ENCODE measurements at places on chromosomes 4 and X.

GRCh38 chr4:118942465-118942864 is 53.8 kb downstream of the SYNPO2 start:
- no peak for DNase-seq

GRCh38 chr4:129278868-129279267 is 182.9 kb downstream of the C4orf33 start:
- DNase-seq = no peak

- no peak for DNase-seq
Observed at GRCh38 chr4:66555301-66555700, 885.0 kb upstream of the EPHA5 start.

GRCh38 chr4:122914292-122914904 is 8.0 kb downstream of the NUDT6 start:
- no peak for DNase-seq

GRCh38 chr4:56301997-56302496 is 85.2 kb downstream of the AASDH start:
- DNase-seq = no peak

GRCh38 chrX:104854790-104855340 is 288.9 kb downstream of the IL1RAPL2 start:
- DNase-seq = no peak

Measured in right forelimb (tissue), 1 donor.